ENCODE measurements at places on chromosomes 2 and 18. TPM values are rescaled to one million over a fixed set of nuclear protein-coding genes. Genes with fewer than 3 reads are reported as not detected.

Gene SIX3
- total RNA-seq, result not detected

GRCh38 chr2:213500881-213501280, 216.6 kb downstream of the SPAG16 start:
- no peak for DNase-seq

Gene SDC1
- total RNA-seq, result not detected

GRCh38 chr2:237590272-237591140, at the start of gene RAB17:
Gene RAB17, minus strand, starts transcription at chr2:237590734. Its CDS starts 4,580 bp downstream, at chr2:237586154.
- no peak for DNase-seq

DNA sequence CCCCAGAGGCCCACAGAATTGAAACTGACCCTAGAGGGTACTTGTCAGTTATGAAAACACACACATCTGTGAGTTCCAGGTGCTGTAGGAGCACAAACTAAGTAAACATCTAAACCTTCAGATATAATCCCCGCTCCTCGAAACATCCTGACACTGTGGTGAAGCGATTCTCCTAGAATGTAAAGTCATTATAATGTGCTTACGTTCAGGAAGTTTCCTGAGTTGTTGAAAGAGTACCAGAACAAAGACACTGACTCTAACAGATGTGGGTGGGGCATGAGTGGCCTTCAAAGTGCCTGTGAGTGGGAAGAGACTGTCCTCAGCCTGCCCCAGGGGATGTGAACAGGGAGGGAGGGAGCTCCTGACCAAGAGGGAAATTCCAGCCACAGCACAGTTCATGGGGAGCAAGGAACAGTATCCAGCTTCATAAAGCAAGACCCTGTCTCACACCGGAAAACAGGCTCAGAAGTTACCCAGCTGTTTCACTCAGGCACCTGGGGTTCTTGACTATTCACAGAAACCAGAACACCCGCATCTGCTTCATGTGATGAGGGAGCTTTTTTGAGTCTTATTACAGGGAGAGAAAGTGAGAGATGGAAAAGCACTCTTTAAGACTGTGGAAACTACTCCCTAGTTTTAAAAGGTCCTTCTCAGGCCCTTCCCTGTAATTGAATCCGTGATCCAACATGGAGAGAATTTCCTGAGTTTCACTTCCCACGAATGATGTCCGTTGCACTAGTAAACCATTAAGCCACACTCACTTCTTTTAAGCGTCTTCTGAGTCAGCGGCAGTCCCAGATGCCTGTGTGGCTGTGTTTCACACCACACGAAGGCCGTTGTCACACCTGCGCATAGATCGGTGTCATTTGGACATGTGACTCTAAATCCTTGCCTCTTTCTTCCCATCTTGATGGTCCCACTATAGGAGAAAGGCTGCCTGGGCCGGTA, 88.6 kb upstream of the EML6 start:
- peak; percentile 42 for DNase-seq

Gene WNT10A
- total RNA-seq, result 31.8 TPM

Gene GKN1
- total RNA-seq, result not detected

GRCh38 chr2:75846683-75847190, 136.0 kb upstream of the GCFC2 start:
- DNase-seq, result no peak

DNA sequence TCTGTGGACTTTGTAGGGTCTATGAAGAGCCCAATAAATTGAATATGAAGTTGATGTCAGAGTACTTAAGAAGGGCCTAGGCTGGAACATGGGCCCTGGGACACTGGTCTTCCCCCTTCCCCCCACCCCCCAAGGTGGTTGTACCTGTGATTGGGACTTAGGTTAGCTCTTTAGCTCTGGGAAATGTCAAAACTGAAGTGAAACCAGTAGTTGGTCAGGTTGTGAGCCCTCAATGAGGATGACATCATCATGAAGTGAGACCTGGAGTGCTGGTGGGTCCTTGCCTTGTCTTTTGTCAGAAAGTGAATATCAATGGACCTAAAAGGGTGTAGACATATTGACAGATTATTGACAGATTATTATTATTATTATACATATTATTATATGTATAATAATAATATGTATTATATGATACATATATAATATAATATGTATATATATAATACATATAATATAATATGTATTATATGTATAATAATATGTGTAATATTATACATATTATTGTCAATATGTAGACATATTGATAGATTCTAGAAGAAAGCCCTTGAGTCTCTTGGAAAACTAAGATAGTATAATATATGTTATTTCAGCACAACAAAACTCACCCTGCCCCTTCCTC, 5.4 kb downstream of the MARS2 start:
- DNase-seq, result no peak

Gene SEPTIN10
- 0.35 TPM for total RNA-seq

- DNase-seq, result no peak
Observed at GRCh38 chr2:75087736-75088135, 111.6 kb downstream of the TACR1 start.

GRCh38 chr2:127792805-127793204, 18.2 kb downstream of the WDR33 start:
- no peak for DNase-seq

- no peak for DNase-seq
Observed at GRCh38 chr2:66436581-66437001, 1.7 kb downstream of the MEIS1 start.

Gene ATP9B
- 49.2 TPM for total RNA-seq

- no peak for DNase-seq
Observed at GRCh38 chr2:209525834-209526281, 102.0 kb downstream of the MAP2 start.

- no peak for DNase-seq
Observed at GRCh38 chr2:177784745-177785067, 287.9 kb downstream of the PDE11A start.

- no peak for DNase-seq
Observed at GRCh38 chr18:52484977-52485376, 145.0 kb downstream of the DCC start.

Gene CRYBA2
- not detected for total RNA-seq

Gene ZNF236
- total RNA-seq, result 28.2 TPM

Gene POTEI
- total RNA-seq, result not detected

Gene SP5
- not detected for total RNA-seq

DNA sequence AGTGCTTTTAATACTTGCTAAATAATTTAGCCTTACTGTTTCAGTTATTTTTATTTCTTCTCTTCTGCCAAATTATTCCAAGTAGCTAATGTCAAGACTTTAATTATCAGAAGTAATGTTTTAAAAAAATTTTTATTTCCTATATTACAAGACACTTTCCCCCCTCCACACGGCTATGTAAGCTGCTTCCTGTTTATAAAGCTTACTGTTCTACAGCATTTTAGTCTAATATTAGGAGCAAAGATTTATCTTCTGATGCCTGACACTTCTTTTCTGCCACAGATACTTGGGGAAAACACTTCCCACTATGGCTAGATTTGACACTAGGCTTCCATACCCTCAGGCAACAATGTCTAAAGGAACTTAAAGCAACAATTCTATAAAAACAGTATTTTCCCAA, 62.3 kb downstream of the ROCK1 start:
- no peak for DNase-seq

DNA sequence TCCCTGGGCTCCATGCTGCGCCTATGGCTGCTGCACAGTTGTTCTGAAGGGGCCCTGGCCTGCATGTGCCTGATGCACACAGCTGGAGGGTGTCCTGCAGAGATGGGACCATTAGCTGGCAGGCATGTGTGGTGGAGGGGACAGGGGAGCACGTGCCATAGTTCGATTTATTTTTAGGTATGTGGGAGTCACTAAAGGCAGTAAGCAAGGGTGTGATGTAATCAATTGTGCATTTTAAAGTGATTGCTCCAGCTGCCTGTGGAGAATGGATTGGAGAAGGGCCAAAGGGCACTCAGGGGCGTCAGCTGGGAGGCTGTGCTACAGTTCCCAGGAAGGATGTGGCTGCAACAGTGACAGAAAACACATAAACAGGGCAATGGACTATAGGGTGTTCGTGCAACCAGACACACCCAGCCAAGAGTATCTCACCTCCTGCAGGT, 205.1 kb downstream of the ARL4C start:
- DNase-seq, result no peak

DNA sequence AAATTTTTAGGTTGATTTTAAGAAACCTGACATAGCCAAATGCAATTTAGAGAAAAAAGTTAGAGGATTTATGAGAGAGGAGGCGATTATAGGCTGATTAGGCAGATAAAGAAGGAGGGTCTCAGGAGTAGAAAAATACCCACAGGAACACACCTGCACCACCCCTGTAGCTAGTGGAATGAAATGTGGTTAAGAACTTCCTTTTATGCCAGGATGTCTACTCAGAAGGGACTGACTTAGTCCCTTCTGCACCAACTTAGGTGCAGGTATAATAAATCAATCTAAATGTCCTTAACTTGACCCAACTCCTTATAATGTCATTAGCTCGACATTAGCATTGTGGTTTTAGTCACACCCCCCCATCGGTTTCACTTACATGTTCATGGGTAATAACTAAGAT, 1274.5 kb upstream of the TMEFF2 start:
- no peak for DNase-seq

Gene CYS1
- 0.42 TPM for total RNA-seq

- no peak for DNase-seq
Observed at GRCh38 chr2:122514451-122514996, 759.1 kb downstream of the TSN start.

GRCh38 chr2:24049485-24050021, at the start of gene FKBP1B:
Gene FKBP1B, plus strand, starts transcription at chr2:24049741. Its CDS starts 109 bp downstream, at chr2:24049850.
- peak; percentile 60 for DNase-seq

DNA sequence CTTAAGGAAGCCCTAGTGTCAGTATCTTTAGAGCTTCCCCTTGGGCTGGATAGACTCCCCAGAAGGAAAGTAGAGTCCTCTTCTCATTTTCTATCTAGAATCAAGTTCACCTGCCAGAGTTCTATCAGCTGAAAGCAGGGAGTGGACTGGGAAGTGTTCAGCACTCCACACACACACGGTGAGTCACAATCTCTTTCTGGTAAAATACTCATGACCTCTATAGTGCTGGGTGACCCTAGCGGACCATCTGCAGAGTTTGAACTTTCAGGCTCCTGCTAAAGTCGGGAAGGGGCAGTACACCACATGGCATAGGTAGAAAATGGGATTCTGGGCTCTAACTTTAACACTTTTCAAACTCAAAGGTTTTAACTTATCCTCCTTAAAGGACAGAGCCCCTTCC, 43.3 kb downstream of the SAP130 start:
- no peak for DNase-seq

GRCh38 chr2:106851087-106851874, 34.7 kb downstream of the ST6GAL2 start:
- no peak for DNase-seq

DNA sequence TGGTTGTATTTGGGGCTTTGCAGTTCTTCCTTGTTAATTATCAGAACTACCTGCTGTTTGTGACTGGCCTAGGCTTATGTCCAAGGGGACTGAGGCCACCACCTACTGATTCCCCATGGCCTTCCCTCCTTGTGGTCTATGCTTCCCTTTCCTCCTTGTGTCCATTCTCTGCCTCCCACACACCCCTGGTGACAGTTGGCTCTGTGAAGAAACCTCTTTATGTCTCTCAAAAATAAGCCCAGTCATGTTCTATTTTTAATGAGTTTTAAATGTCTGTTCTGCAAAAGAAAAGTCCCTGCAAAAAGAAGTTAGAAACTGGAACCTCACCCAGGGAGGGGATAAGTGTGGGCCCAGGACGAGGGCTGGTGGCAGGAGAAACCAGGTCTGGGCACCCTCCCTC, 105.0 kb downstream of the SMC6 start:
- DNase-seq, result no peak

DNA sequence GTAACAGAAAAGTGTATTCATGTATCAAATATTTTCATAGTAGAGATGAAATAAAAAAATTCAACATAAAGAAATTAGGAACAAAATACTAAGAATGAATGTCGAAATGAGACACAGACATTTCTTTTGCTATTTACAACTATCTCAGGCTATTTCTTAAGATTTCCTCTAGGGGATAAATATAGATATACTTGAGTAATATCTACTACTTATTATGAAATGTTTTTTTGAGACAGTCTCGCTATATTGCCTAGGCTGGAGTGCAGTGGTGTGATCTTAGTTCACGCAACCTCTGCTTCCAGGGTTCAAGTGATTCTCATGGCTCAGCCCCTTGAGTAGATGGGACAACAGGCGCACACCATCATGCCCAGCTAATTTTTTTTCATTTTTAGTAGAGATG, 326.1 kb downstream of the RNF144A start:
- DNase-seq, result no peak

DNA sequence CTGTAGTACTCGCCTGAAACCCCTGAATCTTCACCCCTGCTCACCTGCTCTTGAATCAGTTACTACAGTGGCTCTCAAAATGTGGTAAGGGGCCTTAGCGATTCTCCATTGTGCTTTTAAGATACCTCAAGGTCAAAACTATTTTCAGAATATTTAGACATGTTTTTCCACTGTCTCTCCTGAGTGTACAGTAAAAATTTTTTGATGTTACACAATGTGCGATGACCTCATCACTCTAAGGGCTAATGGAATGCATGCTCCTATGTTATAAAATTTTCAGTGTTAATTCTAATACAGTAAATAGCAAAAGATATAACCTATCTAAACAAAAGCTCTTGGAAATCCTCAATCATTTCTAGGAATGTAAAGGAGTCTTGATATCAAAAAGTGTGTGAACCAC, 336.9 kb upstream of the PKDCC start:
- DNase-seq, result no peak

DNA sequence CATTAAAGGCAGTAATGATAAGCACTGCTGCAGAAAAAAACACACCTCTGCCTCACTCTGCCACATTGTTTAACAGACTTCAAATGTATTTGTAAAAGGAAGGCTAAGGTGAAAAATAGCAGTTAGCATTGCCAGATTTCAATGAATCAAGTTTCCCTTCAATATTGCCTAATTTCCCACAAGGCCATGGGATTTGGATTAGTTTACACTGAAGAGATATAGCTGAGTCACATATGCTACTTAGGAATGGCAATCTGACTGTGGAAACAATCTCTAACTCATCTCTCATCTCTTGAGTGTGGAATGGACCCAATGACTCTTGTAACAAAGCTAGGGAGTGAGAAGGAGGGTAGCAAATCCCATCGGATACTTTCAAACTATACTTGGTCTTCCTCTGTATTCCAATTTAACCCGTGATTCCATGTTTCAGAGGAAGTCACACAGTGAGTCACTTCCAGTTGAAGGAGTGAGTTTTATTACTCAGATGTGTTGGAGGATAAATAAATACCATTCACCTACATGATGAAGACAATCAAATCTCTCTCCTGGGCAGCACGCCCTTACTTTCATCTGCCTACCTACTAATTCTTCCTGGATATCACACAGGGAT, 5.1 kb downstream of the B4GALT6 start:
- DNase-seq, result no peak

- DNase-seq, result no peak
Observed at GRCh38 chr18:45398448-45398847, 216.8 kb upstream of the SLC14A2 start.

- no peak for DNase-seq
Observed at GRCh38 chr2:1603059-1603458, 141.3 kb downstream of the PXDN start.

- DNase-seq, result no peak
Observed at GRCh38 chr18:35597758-35598157, 16.2 kb downstream of the GALNT1 start.

GRCh38 chr2:83191316-83191715, 1267.8 kb downstream of the SUCLG1 start:
- DNase-seq, result no peak

Gene GAREM2
- 3.1 TPM for total RNA-seq

Data from activated B cell treated with CpG ODN at 0.5 μM for 24 hours (primary cell).